ENCODE measurements at places on chromosomes 12 and 14.
A peak's percentile ranks its signal among the peaks of the same experiment; 100 is the strongest.

- DNase-seq = no peak
These were observed 592.5 kb upstream of the FLRT2 start for GRCh38 chr14:84937449-84937848.

GRCh38 chr12:130788515-130788914, 50.5 kb downstream of the STX2 start:
- DNase-seq = no peak

- DNase-seq = no peak
These were observed 99.7 kb downstream of the DACT1 start for GRCh38 chr14:58737511-58737910.

GRCh38 chr12:80559766-80560165, 115.7 kb downstream of the PTPRQ start:
- DNase-seq = no peak

DNA sequence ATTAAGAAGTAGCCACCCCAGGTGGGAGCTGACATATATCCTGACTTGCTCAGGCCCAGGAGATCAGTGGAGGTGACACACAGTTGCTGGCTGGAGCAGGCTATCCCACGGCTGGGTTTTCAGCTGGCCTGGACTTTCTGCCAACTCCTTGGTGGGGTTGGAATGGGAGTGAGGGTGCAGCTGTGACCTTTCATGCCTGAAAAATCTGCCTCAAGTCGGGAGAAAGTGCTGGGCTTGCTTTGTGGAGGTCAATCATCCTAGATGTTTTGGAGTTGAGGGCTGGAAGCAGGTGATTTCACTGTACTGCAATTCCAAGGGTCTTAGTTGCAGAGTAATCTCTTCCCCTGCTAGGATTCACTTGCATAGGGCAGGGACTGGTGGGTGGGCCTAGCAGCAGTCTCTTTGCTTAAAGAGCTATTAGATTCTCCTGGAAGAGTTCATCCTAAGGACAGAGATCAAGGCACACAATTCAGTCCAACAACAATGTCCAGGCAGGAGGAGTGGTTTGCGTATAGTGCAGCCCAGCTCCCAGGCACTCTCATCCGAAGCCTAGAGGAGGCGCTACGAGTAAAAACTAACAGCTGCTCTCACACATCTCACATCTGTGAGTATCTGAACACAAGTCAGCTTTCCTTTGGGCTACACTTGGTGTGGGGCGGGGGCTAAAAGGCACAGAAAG, 98.1 kb downstream of the GAS2L3 start:
- no peak for DNase-seq

GRCh38 chr12:30048371-30048770, 264.6 kb upstream of the TMTC1 start:
- DNase-seq = no peak

GRCh38 chr12:6228535-6229223, 28.5 kb downstream of the CD9 start:
- DNase-seq = no peak

DNA sequence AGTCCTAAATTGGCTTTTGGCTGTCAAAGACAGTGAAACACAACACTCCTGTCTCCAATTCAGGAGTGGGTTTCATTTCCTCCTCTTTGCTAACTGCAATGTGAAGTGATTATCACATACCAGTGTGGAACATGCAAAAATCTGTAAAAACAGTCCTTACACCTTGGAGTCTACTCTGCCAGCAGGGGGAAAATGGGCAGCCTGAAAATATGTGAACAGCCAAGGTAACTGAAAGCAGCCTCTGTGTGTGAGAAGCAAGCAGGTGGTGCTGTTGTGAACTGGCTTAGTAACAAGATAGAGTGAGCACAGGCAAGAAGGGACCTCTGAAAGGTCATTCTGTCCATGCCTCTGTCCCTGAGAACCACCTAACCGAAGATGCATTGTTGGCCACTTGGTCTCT, 6.0 kb downstream of the PRMT8 start:
- peak; percentile 16 for DNase-seq

DNA sequence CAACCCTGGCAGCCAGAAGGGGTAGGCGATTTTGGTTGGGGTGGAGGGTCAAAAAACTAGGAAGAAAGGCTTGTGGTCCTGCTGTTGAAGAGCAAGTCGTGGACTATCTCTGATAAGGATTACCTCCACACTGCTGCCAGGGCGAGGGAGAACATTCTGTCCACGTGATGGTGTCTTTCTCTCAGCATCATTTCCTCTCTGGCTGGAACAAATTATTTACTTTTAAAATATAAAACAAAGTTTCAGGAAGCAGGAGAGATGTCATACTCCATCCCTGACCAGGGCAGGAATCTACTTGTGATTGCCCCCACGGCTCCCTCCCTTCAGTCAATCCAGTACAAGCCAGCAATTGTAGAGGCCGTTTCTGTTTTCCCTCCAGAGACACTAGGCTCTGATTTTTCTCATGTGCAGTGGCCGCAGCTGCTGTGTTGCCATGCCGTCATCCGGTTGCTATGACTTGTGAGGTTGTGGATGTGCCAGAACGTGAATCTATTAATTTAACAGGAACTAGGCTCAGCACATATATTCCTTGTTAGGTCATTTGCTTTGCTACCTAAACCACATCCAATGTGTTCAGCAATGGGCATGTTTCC, 61.5 kb upstream of the PTGR2 start:
- no peak for DNase-seq

- DNase-seq = no peak
These were observed 619 bp downstream of the RAB15 start for GRCh38 chr14:64971491-64971942.

DNA sequence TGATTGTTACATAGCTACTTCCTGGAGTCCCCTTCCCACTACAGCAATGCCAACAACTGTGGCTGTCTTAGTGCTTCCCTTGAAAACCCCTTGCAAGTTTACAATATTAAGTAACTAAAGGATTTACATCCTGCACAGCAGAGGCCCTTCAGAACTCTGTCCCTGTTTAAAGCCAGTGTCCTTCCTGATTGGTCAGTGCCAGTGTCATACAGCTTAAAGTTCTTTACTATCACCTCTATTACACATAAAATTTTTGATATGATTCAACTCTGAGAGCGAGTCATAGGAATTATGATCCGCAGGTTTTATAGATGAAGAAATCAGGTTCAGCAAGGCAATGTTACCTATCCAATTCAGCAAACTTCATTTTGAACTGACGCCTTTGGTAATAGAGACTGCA, 91.4 kb upstream of the ALX1 start:
- no peak for DNase-seq

- DNase-seq = no peak
These were observed 101.1 kb downstream of the B4GALNT3 start for GRCh38 chr12:560691-561390.

GRCh38 chr12:90295858-90296257, 587.2 kb upstream of the ATP2B1 start:
- no peak for DNase-seq

GRCh38 chr14:21917699-21918436, 244.2 kb upstream of the OR4E1 start:
- peak; percentile 31 for DNase-seq

- no peak for DNase-seq
These were observed 46.0 kb downstream of the DGLUCY start for GRCh38 chr14:91159906-91160305.

DNA sequence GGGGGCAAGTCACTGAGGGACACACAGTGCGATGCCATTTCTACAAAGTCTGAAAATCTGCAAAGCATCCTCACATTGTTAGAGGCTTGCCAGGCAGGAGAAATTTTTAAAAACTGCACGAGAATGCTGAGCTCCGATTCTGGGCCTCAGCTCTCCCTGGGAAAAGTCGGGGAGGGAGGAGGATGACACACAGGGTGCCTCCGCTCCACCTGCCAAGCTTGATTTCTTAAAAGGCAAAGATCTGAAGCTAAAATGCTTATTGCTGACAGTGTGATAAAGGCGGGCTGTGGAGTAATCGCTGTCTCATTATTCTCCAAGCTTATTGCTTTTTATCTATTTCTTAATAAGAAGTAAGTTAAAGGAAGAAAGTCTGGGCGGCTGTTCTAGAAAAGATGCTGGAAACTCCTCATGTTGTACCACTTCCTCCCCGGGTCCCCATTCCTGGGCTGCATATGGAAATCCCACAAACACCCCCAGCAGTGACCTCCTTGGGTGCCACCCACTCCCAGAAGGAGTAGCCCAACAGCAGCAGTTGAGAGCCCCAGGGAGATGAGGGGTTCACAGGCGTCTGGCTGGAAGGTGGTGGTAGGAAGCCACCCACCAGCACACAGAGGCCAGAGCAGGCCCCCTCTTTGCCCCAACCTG, 55.0 kb downstream of the CCDC85C start:
- no peak for DNase-seq

GRCh38 chr14:96011607-96012006, 27.6 kb upstream of the C14orf132 start:
- DNase-seq = no peak

DNA sequence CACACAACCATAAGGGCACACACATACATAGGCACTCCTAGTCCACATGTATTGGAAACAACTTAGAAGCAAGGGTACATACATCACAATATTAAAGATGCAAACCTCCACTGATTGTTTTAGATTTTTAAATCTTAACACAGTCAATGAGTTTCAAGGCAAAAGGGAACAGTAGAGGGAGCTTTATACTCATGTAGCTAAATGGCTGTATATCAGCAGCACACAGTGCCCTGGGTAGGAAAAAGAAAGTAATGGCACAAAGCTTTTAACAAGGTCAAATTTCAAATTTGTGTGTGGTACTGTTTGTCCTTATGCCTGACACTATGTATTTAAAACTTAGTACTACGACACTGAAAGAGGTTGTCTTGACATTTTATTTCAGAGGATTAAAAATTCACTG, 262.0 kb downstream of the MED13L start:
- no peak for DNase-seq

DNA sequence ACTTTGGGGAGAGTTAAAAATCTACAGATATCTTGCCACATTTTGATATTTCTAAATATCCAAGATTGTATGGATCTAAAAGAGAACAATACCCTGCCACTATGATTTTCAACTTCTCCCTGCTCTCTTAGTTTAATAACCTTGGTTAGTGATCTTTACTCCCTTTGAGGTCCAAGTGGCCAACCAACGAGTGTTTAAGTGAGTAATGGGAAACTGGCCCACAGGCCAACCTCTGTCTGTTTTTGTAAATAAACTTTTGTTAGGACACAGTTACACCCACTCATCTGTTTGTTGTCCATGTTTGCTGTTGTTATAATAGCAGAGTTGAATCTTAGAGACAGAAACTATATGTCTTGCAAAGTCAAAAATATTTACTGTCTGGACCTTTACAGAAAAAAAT, 30.9 kb upstream of the NKX2-1 start:
- DNase-seq = no peak

- DNase-seq = no peak
These were observed 56.5 kb downstream of the LTBP2 start for GRCh38 chr14:74555476-74556050.

DNA sequence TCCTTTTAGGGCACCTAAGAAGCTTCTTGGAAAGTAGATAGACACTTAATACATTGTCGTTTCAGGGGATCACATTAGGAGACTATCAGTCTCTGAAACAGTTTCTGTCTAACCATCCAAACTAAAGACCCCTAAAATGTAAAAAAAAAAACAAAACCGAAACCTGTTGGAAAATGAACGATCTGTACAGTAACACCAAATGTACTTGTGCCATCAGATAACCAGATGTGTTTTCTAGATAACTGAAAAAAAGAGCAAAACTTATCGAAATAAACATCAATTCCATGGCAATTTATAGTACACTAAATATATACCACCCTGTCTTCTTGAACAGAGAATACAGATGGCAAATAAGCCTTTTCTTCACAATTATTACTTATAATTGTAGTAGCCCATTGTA, 2.1 kb downstream of the LDHB start:
- DNase-seq = no peak

DNA sequence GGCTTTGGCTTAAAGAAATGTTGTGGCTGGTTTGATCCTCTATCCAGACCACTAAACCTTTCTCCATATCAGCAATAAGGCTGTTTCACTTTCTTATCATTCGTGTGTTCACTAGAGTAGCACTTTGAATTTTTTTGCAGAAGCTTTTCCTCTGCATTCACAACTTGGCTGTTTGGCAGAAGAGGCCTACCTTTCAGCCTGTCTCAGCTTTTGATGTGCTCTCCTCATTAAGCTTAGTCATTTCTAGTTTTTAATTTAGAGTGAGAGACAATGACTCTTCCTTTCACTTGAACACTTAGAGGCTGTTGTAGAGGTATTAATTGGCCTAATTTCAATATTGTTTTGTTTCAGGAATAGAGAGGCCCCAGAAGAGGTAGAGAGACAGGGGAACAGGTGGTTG, 13.8 kb downstream of the KCNMB4 start:
- DNase-seq = no peak

GRCh38 chr12:19369691-19370148, 69.6 kb upstream of the AEBP2 start:
- no peak for DNase-seq

DNA sequence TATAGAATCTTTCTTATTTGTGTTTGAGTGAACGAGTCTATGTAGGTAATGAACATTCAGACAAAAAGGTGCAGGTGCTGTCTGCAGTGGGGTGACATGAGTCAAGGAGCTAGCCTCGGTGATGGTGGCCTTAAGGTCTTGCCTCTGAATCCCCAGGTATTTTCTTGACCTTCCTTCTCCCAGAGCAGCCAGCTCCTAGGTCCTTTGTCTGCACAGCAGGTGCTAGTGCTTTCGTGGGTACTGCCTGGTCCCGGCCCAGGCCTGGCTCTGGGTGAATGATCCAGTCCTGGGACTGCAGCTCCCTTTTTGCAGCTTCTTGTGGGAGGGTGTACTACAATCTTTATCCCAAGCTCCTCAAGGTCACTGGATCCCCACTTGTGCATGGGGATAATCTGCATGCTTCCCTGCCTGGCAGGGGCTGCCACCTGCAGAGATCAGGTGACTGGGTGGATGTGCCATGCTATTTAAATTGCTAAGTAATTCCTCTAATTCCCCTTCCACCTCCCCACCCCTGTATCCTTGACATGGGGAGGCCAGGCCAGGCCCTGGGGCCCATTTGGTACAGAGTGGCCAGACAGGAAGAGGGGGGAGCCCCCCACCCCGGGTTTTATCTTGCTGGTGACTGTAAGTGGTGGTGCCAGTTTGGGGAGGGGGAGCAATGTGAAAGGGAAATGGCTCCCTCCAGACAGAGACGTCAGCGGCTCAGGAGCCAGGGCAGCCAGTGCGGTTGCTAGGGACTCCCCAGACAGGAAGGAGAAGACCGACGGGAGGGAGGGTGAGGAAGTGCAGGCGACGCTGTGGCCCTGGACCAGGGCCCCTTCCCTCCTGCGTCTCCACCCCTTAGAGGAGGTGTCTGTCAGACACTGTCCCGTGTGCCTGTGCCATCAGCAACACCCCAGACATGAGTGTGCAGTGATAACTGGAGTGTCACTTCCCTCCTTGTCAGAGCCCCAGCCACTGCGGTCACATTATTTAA, 6.7 kb downstream of the VASH1 start:
- DNase-seq = no peak

GRCh38 chr12:168763-169525, 45.0 kb downstream of the SLC6A12 start:
- DNase-seq = no peak

GRCh38 chr12:29346769-29347421, 34.1 kb downstream of the ERGIC2 start:
- no peak for DNase-seq

- no peak for DNase-seq
These were observed 386 bp downstream of the DGKA start for GRCh38 chr12:55931317-55931779.
